Fibroblast of skin of left quadriceps (primary cell): ENCODE measurements at places on chromosomes 2 and 18.

DNA sequence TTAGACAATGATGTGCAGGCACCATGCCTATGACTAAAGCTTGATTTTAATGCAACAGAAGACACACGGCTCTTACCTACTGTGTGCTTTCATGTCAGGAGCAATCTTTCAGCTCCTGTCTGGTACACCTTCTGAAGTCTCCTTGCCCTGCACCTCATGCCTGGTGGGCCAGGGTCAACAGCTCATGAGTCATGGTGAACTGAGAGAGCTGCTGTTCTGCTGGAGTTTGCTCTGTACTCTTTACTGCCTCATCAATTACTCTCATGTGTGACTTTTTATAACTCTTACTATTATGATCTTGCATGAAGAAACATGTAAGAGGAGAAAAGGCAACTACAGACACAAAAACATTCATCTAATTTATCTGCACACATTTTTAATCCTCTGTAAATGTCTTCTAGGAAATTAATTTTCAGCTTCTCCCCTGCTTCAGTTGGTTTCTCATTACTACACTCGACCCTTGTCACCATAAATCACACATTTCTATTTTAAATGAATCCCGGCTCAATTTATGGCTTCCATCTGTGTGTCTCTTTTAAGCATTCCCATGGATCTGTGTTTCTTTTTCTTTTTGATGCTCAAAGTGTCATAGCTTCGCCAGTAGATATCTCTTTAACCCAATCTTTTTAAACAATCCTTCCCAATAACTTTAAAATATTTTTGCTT lies 9.7 kb downstream of the SERPINB7 start:
- DNase-seq = peak; percentile 66

GRCh38 chr2:172655091-172655837 lies 80.4 kb upstream of the RAPGEF4 start:
- DNase-seq = peak; percentile 76

- no peak for DNase-seq
Observed at GRCh38 chr2:184628051-184628450, 29.7 kb downstream of the ZNF804A start.

DNA sequence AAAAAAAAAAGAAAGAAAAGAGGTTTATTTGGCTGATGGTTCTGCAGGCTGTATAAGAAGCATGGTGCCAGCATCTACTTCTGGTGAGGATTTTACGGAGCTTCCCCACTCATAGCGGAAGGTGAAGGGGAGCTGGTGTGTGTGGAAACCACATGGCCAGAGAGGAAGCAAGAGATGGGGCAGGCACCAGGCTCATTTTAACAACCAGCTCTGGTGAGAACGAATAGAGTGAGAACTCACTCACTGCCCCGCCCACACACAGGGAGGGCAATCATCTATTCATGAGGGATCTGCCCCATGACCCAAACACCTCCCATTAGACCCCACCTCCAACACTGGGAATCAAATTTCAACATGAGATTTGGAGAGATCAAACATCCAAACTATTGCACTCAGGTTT lies 68.5 kb downstream of the MOGAT1 start:
- no peak for DNase-seq

- DNase-seq = no peak
Observed at GRCh38 chr2:27400348-27401135, 8.8 kb downstream of the PPM1G start.
